ENCODE measurements at places on chromosomes 4 and X.

GRCh38 chr4:38943343-38943742 lies 75.7 kb downstream of the FAM114A1 start:
- no peak for DNase-seq

DNA sequence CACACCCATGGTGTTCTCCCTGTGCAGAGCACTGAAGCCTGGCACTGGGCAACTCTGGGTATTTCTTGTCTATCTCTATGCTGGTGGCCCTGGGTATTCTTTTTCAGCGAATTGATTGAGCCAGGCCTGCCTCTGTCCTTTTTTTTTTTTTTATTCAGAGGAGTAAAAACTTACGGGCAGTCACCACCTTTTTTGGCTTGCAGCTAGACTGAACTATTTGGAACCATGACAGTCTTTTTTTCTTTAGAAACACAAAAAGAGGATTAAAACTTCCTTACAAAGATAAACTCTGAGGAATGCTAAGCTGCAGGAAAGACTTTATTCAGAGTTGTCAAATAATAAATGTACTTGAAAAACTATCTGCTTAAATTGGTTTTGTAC lies 119.2 kb upstream of the STIM2 start:
- no peak for DNase-seq

DNA sequence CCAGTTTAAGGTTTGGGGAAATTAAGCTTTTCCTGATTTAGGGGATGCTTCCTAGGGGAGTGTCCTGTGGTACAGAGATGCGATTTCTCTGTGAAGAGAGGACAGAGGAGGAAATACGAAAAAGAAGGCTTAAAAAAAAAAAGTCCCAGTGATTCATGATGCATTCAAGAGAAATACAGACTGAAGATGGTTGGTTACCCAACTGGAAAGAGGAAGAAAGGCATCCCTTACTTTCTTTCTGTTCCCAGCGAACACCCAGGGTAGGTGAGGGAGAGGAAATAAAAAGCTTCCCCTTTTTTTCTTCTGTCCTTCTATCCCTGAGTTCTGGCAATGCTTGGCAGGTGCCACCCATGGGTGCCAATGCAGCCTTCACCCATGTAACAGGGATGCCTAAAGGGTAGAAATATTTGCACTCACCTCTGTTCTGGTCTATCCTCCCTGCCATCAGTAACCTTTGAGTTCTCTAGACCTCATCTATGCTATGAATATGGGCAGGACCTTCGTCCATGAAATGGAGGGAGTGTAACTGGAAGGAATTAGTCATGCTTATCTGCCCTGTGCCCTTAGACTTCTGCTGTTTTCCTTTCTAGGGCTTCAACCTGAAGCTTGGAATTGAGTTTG lies 230.1 kb upstream of the GALNTL6 start:
- DNase-seq, result no peak

GRCh38 chr4:628821-629635 lies 3.7 kb downstream of the PDE6B start:
- no peak for DNase-seq

DNA sequence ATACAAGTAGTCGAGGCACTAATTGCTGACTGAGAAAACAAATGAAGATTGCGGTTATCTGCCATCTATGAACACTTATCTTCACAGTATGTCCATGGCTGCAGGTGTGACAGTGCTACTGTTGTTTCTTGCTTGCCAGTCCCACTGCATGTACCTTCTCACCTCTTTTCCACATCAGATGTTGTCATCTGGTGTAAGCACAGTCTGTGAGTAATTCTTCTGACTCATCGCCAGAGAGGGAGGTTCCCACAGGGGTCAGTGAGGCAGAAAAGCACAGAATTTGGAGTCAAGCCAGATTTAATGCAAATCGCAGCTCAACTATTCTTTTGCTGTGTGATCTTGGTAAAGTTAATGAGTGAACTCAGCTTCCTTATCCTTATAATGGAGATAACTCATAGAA lies 144.4 kb downstream of the GLRA2 start:
- DNase-seq, result peak; percentile 59

GRCh38 chr4:62816566-62816965 lies 1592.7 kb downstream of the TECRL start:
- DNase-seq, result no peak

GRCh38 chr4:41430792-41431191 lies 107.2 kb upstream of the LIMCH1 start:
- DNase-seq, result no peak

DNA sequence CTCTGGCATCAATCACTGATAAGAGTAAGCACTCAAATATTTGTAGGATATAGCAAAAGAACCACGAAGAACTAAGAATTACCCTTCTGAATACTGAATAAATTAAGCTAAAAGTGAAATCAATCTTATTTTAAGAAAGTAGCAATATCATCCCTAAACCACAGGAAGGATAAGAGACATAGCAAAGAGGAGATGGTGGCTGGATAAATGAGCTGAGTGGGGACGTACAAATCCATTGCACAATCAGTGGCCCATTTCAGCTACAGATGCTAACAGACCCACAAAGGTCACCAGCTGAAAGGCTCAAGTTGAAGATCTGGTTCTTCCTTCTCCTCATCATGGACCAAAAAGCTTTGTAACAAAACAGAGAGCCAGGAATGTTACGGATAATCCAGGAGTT lies 77.1 kb downstream of the SLC9A7 start:
- DNase-seq, result no peak

- no peak for DNase-seq
Observed at GRCh38 chr4:133347409-133347808, 198.3 kb downstream of the PCDH10 start.

DNA sequence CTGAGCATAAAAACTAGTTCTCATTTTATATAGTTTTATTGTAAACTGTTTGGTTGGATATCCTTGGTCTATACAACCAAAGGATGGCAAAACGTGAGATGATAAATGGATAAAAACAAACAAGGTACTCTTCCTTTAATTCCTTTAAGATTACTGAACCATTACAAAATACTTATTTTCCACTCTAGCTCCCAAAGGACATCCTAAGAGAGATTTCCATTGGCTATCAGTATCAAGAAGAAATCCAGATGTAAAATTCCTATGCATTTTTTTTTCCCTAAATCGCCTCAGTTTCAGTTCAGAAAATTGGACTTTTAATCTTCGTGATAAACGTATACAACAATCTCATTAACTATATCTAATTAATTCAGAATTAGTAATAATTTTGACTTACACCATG lies 2.3 kb downstream of the FBXL5 start:
- DNase-seq, result no peak

DNA sequence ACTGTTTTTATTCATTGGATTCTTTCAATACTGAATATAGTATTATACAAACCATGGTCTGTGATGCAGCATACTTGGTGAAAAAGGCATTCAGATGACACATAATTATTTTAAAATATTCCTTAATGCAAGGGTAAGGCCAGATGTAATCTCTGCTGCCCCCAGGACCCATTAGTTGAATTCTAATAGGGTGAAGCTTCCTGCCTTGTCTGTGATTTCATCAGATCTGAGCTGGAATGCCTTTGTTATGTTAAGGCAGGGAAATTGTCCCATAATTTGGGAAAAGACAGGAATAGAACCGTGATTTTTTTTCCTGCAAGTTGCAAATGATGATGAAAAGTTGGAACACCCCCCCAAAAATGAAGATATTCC lies 26.1 kb downstream of the ZRSR2 start:
- no peak for DNase-seq

- no peak for DNase-seq
Observed at GRCh38 chr4:58111818-58112217, 1001.6 kb upstream of the IGFBP7 start.

DNA sequence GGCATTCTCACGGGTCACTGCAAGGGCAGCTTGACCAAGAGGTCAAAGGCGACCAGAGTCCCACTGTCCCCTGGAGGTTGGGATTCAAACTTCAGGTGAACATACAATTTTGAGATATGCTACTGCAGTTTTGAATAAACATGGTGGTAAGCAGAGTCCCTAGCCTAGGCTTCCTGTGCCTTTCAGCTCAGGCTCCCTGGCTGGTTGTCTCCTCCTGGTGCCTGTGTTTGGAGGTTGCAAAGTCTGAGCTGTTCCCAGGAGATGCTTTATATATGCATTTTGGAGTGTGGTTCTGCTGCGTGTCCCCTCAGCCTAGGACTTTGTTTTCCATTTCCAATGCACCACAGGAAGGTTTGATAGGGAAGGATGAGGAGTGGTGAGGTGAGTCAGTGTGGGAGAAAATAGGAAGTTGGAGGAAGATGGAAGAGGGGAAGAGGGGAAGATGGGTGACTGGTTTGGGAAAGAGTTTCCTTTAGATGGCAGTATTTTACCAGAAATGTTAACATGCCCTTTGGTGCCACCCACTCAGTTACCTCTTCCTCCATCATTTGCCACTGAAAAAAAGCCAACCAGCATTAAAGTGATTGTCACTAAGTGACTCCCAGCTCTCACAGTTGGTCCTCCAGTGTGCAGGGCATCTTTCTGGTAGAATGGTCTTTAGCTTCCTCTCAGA lies 211.7 kb upstream of the AGTR2 start:
- no peak for DNase-seq

DNA sequence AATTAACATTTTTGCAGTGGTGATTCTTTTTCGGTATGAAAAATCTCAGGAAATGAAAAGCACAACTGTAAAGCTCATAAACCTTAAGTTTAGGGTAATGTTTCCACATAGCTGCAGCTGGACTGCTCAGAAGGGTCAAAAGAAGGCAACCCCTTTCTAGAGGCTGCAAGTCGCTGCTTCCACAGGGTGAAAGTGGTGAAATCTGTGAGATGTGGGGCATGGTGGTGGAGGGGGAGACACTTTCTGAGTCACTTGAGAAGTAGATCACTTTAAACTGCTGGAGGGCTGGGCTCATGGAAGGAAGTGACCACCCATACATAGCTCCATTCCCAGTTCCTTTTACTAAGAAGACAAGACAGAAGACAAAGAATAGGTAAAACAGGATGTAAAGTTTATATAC lies 8.7 kb downstream of the SFRP2 start:
- no peak for DNase-seq

DNA sequence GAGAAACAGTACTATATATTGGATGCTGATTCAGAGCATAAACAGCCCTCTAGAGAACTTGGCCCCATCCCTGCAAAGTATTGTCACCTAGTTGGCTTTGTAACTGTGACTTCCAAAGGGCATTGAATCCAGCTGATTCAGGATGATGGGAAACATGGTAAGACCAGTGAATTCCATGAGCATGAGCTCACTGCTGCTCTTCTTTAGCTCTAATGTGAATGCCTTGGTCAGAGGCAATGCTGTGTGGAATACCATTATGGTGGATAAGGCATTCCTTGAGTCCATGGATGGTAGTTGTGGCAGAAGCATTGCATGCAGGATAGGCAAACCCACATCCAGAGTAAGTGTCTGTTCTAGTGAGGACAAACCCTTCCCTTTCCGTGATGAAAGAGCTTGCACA lies 365.6 kb upstream of the EDA2R start:
- DNase-seq, result no peak

DNA sequence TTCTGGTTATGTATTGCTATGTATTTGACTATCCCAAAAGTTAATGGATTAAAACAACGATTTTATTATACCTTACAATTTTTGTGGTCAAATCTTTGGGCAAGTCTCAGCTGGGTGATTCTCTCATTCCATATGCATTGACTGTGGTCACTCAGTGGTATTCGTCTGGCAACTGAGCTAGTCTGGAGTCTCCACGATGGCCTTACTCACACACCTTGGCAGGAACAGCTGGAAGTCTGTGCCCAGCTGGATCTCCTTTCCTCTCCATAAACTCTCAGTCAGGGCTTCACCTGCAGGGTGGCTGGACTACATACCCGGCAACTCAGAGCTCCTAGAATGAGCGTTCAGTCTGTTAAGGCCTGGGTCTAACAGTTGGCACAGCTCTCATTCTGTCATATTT lies 141.1 kb upstream of the WDFY3 start:
- DNase-seq, result no peak

GRCh38 chr4:188078116-188078515 lies 31.3 kb downstream of the TRIML2 start:
- no peak for DNase-seq

DNA sequence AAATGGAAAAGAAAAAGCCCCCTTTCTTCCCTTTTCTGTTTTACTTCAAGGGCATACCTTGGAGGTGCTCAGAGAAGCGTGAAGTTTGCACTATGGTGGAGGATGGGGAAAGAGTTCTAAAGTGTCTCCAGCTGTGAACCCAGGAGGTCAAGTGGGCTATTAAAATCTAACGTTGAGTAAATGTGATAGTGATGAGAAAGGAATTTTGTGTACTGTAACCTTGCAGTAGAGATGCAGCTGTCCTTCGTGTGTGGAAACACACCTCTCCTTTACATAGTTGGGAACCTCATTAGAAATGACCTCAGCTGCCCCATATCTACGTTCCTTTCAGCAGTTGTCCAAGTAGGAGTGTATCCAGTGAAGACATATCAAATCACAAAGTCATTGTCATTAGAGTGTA lies 26.5 kb downstream of the ADH5 start:
- DNase-seq, result no peak

DNA sequence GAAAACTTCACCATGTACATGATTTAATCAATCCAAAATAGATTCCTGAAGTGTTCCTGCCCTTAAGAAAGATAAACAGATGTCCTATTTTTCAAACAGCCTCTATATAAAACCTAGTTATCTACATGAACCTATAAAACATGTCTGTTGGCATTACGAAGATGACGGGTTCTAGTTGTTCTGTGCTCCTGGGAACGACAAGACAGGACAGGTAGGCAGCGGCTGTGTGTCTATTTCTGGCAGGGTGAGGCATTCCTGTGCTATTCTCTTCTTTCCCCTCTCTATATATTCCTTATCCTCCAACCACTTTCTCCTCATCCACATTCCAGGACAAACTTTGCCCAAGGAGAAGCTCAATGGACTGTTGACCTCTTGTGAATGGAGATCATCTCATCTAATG lies 6.1 kb downstream of the FAT1 start:
- DNase-seq, result no peak

GRCh38 chr4:75498041-75498440 lies 16.2 kb downstream of the RCHY1 start:
- no peak for DNase-seq

GRCh38 chrX:122739770-122740169 lies 444.3 kb upstream of the GRIA3 start:
- DNase-seq, result no peak

DNA sequence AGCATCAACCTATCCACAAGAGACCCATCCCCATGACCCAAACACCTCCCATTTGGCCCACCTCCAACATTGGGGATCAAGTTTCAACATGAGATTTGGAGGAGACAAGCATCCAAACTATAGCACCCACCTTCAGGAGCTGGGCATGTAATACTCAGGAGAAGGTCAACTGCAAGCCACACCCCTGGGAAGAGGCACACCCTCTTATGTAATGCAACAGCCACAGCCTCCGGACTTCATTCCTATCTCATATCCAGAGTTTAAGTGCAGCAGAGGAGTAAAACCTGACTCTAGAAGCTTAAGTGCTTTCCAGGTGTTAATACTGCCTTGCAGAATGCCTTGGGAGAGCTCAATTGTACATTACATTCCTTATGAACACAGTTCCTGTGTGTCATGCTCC lies 197.4 kb downstream of the PTTG2 start:
- DNase-seq, result no peak

- DNase-seq, result no peak
Observed at GRCh38 chr4:8167815-8168214, 9.2 kb upstream of the ABLIM2 start.

DNA sequence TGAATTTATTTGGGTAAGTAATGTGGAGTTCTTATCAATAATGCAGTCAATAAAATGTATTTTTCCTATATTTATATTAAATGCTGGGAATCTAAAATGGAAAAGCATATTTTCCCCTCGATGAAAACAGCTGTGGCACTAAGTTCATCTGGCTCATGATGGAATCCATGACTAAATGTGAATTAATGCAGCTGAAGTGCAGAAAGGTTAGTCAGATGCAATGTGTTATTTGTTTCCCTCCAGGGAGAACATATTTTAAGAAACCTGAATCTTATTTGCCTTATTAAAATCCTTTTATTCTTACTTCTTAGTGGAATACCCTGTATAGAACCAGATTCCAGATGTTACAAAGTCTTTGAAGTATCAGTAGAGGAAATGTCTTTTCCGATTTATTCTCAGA lies 247.9 kb downstream of the ARHGAP24 start:
- DNase-seq, result no peak

Measured in NCI-H446 treated with DMSO at 0.1 percent for 48 hours (cell line).